ENCODE measurements at places on chromosomes 1 and 21.

DNA sequence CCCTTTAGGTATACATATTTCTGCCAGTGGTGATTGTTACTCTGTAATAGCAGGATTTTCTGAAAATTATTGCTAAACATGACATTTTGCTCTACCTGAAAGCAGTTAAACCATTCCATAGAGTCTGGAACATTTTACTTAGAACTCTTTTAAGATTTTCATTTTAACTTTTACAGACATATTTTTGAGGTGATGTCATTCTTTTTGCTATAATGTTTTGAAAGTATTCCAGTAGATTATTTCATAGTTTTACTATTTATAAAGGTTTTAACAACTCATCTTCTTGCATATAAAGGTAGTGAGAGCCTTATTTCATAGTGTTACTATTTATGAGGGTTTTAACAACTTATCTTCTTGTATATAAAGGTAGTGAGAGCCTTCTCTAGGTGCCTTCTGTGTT is 42.9 kb downstream of the PTBP2 start:
- DNase-seq, result no peak

DNA sequence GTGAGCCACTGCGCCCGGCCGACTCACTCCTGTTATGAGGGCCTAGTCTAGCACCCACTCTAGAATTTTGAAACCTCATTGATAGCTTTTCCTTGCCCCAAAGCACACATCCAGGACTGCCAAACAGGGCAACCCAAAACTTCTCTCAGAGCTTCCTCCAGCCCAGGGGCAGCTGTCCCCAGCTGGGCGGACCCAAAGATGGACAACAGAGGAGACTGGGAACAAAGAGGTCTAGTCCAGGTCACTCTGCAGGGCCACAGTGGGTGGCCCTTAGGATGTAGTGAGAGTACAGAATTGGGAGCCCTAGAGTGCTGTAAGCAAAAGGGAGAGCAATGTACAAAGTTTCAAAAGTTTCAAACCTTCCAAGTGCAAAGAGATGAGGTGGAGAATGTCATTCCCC is 1.2 kb downstream of the CD34 start:
- no peak for DNase-seq

- DNase-seq, result no peak
These were observed 119.6 kb upstream of the USP24 start for GRCh38 chr1:55334797-55335196.

- no peak for DNase-seq
These were observed 325.9 kb downstream of the RPS6KC1 start for GRCh38 chr1:213376862-213377372.

Data from AG20443 (cell line).